ENCODE measurements at places on chromosomes 1 and 21.

GRCh38 chr1:223500560-223501425 is 107.6 kb downstream of the CCDC185 start:
- no peak for DNase-seq

- DNase-seq, result no peak
Measured at GRCh38 chr1:46545784-46546183, 5.7 kb downstream of the KNCN start.

- peak; percentile 52 for DNase-seq
Measured at GRCh38 chr1:39609618-39610331, 29.7 kb downstream of the HEYL start.

- DNase-seq, result no peak
Measured at GRCh38 chr1:101360506-101360905, 123.7 kb downstream of the S1PR1 start.

DNA sequence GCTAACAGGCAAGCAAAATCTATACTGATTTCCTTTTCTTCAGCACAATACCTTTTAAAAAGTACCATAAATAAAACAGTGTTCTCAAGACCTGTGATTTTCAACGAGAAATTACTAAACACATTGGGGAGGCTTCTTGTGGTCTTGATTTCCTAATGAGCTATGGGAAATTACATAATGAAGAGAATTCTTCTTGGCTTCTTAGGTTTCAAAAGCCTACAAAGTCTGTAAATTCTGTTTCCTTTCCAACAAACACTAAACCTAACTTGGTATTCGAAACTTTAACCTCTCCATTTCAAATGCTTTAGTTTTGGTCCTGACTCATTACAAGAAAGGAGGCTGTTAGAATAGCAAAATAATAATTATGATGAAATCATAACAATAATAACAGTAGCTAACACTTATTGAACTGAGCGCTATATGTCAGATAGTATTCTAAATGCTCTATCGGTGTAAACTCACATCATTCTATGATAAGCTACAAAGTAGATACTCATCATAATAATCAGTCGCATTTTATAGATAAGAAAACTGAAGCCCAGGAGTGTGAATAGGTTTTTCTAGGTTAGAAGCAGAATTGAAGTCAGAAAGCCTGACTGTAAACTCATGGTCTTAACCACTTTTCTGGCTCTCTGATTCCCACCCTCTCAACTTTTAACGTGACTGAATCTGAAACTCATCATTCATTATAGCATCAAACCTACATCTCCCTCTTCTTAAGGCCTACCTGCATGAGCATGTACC is 486.7 kb downstream of the SMYD3 start:
- no peak for DNase-seq

- DNase-seq, result no peak
Measured at GRCh38 chr21:29626801-29627470, 312.9 kb downstream of the GRIK1 start.

GRCh38 chr1:173823781-173824314 is 625 bp upstream of the DARS2 start:
- no peak for DNase-seq

GRCh38 chr1:163168053-163168452 is 34.7 kb downstream of the RGS5 start:
- DNase-seq, result no peak

DNA sequence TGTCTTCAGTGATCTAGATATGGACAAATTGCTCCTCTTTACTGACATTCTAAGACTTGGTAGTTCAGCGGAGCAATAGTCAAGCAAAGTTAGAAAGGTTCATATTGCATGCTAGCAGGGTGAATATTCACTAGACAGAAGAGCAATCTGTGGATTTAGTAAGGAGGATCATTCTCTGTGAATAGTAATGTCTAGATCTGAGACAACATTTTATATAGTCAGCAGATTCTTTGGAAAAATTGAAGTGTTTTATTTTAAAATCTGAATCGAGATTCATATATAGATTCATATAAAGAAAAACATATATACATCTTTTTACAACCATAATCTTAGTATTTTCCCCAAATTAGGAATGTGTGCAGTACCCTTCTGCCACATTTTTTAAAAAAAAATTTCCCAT is 274.5 kb upstream of the BRINP3 start:
- no peak for DNase-seq

DNA sequence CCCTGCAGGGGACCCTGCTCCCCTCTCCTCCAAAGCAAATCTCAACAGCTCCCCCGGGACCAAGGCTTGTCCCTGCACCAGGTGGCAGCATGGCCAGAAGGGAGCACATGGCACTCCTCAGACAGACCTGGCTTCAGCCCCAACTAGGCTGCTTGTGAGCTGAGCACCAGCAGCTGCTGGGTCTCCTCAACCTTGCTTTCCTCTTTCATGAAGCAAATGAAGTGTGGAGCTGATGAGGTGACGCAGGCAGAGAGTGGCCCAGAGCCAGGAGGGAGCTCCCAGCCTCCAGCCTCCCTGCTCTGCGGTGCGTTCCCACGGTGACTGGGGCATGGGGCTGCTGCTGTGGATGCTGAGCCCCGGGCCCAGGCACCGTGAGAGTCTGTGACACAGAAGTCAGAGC is 34.0 kb downstream of the MEGF6 start:
- no peak for DNase-seq

- no peak for DNase-seq
Measured at GRCh38 chr1:114803001-114803400, 22.5 kb upstream of the SIKE1 start.
